ENCODE measurements at places on chromosomes 1 and 21.
A peak's percentile ranks its signal among the peaks of the same experiment; 100 is the strongest.

DNA sequence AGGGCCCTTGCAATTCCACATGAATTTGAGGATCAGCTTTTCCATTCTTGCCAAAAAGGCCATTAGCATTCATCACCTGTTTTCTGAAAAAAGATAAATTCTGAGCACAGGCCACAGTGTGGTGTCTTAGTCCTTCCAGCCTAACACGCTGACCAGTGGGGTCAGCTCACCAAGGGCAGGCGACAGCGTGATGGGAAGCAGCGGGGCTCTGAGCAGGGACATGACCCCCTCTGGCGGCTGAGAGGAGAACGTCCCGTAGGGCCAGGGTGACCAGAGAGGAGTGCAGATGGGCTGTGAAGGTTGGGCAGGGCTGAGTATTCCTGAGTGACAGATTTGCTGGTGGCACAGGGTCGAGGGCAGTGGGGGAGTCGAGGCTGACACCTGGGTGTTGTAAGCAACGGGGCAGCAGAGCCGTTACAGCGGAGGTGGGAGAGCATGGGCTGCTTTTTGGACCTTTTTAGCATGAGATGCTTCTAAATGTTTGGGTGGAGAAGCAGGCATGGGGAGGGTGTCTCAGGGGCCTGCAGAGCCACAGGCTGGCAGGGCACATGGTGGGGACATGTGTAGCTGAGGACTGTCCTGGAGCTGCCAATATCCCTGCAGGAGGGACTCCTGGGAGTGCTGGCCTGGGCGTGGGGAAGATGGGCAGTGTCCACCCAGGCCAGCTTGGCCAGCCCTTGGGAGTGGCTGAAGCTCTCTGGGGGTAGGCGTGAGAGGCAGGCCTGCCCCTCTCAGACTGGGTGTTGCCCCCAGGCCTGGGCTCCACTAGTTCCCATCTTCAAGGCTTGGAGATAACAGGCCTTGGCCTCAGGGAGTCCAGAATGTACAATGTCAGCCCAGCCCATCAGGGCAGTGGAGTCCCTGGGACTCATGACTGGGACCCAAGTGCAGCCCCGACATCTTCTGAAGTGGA is 8.6 kb upstream of the CALML6 start:
- DNase-seq: peak; percentile 69

- DNase-seq: no peak
These were observed 41.8 kb downstream of the TRPM2 start for GRCh38 chr21:44395260-44395659.

DNA sequence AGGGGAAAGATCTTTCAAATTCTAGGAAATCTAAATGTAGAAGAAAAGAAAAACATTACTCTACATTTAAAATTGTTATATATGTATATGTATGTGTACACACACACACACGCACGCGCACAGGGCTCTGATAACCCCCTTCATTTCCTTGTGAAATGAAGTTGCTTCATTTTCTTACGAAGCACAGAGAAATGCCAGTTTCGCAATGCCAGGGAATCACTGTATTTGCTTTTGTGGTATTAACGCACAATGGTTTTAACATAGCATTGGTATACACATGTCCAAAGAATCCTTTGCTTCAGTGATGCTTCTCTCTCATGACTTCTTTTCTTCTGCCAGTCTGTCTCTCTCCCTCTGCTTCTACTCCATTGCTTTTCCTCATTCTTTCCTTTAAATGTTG is 8.4 kb upstream of the DDAH1 start:
- no peak for DNase-seq

DNA sequence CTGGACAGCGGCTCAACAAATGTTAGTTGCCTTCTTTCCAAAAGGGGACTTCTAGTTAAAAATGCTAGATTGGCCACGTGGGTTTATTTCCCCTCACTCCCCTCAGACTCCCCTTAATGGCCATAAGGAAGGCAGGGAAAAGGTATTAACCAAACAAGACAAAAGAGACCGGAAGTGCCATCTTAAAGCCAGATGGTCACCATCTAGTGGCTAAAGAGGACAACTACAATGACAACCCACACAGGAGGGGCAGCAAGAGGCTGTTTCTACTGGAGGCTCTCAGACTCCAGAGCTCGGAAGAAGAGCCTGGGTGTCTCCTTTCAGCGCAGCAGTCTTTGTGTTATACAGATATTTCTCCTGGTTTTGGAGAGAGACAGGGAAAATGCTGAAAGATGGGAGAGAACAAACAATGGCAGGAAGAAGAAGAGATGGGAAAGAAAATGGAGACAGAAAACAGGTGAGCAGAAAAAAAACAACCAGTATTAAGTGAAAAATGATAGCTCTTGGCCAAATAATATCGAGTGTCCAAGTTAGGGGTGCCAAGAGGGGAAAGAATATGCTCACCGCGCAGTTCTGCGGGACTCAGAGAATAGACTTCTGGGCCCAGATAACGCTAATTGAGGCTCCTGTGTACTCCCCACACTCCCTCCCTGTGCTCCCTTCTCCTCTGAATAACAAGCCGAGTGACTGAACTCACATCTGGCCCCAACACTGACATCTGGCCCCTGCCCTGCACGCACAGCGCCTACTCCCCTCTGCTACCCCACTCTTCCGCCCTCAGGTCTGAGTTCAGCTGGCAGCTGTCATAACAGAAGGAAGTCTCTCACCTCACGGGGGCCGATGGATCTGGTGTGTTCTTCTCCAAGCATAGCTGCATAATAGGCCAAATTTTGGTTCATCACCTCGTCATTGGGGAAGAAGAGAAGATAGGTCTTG is 9.6 kb downstream of the P3H1 start:
- DNase-seq: no peak

GRCh38 chr1:15966081-15966955 is 9.6 kb downstream of the ZBTB17 start:
- DNase-seq: no peak

DNA sequence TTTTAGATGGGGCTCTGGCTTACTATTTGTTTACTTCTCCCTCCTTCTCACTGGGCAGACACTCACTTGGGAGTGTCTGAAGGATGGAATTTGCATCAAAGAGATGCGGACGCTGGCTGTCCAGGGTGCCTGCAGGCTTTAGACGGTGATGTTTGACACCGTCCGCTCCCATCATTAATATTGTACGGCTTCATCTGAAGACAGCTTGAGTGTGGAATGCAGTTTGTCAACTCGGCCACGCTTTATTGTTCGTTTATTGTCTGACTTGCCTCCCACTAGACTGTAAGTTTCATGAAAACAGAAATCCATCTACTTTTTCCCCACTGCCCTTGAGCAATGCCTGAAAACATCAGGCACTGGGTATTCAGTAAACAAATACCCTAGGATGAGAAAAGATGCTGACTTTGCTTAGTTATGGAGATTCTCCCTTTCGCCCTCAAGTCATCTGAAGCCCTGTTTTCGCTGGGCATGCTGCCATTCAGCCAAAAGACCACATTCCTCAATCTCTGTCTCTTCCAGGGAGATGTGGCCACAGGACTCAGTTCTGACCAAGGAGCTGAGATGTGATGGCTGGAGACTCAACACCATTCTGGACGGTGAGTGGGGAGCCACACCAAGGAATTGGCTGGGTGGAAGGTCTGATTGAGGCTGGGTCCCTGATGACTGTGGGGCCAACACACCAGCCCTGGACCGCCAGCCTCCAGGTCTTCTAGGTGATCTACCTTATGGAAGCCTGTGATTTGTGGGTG is 87.6 kb downstream of the BCAR3 start:
- no peak for DNase-seq

DNA sequence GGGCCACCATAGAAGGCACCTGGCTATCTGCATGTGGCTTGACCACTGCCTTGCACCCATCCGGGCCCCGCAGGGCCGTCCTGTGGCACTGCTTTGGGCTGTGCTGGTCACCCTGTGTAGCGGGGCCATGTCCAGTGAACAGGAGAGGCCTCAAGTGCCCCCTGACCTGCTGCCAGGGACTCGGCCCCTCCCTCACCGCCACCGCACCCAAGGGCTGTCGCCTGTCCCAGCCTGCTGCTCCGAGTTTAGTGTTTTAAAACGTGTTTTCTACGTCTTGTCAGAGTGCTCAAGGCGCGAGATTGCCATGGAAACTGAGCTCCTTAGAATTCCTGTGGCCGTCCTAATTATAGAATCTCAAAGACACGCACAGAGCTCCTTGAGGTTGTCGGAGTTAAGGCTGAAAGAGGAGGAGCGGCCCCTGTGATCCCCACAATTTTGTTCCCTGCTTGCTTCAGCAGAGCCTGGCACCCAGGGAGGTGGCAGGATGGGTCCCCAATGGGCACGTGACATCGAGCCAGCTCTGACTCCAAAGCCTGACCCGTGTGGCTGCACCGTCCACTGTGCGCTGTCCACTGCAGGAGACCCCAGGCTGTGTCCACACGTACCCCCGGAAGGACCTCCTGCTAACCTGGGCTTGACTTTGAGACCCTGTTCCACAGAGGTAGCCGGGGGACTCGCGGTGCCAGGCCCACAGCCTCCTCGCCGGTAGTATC is 66.2 kb downstream of the FAAP20 start:
- no peak for DNase-seq

GRCh38 chr1:50582346-50582745 is 159.1 kb upstream of the DMRTA2 start:
- DNase-seq: no peak

DNA sequence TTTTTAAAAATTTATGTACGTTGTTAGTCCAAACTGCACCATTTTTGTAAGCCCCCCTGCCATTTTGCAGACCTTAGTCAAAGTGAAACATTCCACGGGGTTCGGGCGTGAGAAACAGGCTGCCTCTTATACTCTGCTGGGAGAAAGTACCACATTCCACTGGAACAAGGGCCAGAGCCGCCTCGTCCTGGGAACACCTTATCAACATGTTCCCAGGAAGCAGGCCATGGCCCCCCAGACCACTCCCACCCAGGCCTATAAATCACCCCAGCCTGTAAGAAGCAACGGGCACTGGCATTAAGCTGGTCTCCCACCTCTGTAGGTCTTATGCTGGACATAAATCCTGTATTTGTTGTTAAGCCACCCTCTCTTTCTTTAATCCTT is 854 bp upstream of the ZRANB2 start:
- DNase-seq: no peak

GRCh38 chr1:79469139-79469538 is 462.6 kb upstream of the ADGRL4 start:
- no peak for DNase-seq

- DNase-seq: no peak
These were observed 39.6 kb downstream of the COA6 start for GRCh38 chr1:234412830-234413229.

DNA sequence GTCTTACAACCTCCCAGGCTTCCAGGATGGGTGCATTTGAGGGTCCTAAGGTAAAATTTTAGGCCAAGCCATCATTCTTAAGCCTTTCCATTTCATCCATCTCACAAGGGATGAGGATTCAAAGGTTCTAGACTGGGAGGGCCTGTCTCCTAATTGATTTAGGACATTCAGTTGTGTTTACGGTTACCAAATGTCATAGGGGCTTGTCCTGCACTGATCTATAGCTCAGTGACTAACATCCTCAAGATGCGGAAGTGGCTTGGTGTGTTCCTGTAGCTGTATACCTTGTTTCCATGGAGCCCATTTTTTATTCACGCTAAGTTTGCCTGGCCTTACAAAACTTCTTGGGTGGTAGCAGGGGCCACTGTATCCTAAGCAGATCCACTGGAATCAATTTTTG is 52.8 kb downstream of the DUSP10 start:
- no peak for DNase-seq

GRCh38 chr21:37557261-37557950 is 190.8 kb downstream of the DYRK1A start:
- no peak for DNase-seq

- no peak for DNase-seq
These were observed 62.1 kb downstream of the GNG12 start for GRCh38 chr1:67771152-67771551.

GRCh38 chr1:178434360-178434759 is 62.4 kb downstream of the CLEC20A start:
- DNase-seq: no peak

- no peak for DNase-seq
These were observed 13.8 kb downstream of the SLC35E2B start for GRCh38 chr1:1678581-1679380.

GRCh38 chr21:38470755-38471154 is 27.5 kb downstream of the ERG start:
- no peak for DNase-seq

GRCh38 chr1:237232501-237232900 is 190.5 kb downstream of the RYR2 start:
- no peak for DNase-seq

DNA sequence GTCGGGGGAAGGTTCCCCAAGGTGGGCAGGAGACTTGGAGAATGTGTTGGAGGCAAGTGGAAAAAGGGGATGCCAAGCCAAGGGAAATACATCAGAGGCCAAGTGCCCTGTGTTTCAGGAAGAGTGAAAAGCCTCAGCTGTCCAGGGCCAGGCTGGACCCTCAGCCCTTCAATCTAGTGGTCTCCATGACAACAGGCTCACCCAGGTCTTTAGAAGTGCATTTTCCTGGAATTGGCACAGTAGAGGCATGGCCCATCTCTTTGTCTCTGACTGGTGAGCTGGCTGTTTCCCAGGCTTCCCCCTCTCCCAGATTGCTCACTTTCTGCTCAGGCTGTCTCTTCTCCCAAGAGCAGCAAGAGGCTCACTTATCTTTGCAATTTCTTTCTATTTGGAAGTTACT is 10.4 kb upstream of the RHBG start:
- no peak for DNase-seq

- no peak for DNase-seq
These were observed 24.9 kb upstream of the GLIS1 start for GRCh38 chr1:53763911-53764310.

DNA sequence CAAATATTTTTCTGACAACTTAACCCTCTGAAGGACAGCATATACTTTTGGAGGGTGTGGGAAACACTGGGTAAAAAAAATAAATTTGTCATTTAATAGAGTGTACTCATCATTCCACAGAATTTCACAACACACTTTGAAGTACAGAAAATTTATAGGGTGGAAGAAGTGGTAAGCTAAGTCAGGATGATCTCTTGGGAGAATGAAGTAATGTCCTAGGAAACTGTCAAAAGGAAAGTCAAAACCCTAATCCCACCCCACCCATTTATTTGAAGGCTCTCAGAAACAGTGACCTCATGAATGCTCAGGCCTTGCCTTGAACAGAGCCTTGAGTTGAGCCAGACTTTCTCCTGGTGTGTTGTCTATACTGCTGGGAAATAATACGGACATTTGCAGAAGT is 7.3 kb upstream of the UAP1 start:
- DNase-seq: no peak

DNA sequence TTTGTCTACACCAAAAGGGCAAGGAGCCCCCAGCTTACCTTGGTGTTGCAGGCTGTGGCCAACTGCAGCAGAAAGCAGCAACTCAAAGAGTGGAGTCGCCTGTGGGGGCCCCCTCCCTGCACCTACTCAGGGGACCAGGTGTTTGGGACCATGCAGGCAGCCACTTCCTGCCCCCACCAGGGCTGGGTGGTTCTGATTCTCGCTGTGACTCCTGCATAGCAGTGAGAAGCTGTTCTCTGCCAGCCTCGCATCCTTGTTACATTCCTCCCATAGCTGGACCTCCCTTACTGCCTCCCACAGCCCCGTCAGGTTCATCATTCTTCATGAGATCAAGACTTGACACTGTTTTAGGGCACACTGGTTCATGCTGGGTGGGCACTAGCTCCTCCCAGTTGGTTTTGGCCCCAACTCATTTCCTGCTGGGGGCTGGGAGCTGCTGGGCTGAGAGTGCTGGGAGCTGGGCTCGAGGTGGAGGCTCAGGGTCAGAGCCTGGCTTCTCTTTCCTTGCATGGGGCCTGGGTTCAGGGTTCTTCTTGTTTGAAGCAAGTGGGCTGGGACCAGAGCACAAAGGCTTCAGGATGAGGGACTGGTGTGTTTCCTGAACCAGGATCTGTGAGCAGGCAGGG is 146.9 kb upstream of the C1orf174 start:
- DNase-seq: no peak

Data from cerebellar nuclear complex (tissue), 1 donor.